CD4-positive, alpha-beta T cell treated with Interleukin-17A for 4 hours (primary cell): ENCODE measurements at places on chromosomes 12 and 14.

GRCh38 chr12:69966409-69966808 lies 141.4 kb downstream of the MYRFL start:
- no peak for DNase-seq

DNA sequence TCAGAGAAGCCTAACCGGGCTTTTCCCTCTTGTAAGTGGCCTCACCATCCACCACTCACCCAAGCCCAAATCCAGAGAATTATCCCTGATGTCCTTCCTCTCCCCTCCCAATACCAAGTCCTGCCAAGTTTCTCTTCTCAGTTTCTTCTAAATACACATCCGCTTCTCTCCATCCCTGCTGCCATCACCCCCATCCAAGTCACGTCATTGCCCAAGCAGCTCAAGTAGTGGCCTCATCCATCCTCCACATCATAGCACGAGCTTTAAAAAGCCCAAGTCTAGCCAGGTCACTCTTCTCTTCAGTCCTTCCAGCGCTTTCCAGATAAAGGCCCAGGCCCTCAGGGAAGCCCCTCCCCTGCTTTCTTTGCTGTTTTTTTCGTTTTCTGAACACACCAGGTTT lies 25.4 kb downstream of the IL31 start:
- DNase-seq = no peak

GRCh38 chr12:75564852-75565251 lies 53.4 kb upstream of the KRR1 start:
- DNase-seq = no peak

- no peak for DNase-seq
These were observed 161.2 kb downstream of the FOXN3 start for GRCh38 chr14:89255852-89256251.

DNA sequence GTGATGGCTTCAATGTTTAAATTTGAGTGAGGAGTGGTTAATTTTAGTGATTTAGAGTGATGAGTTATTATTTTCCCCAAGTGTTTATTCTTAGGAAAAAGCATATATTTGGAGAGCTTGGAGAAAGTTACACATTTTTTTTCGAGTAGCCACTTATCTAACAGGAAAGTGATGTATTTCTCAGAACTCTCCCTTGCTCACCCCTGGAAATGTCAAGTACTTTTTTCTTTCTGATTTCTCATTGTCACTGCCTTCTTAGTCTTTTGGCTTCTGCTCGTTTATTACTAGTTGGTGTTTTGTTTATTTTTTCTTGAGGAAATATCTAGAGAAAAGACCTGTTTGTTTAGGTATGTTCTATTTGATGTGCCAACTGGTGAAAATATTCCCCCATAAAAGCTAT lies 58.8 kb downstream of the AEBP2 start:
- no peak for DNase-seq

GRCh38 chr12:6316921-6317692 lies 6.6 kb downstream of the PLEKHG6 start:
- no peak for DNase-seq
